Fibroblast of lung (primary cell): ENCODE measurements at places on chromosomes 7 and 10.

- no peak for DNase-seq
Observed at GRCh38 chr7:127955051-127955531, 76.1 kb downstream of the LRRC4 start.

- peak; percentile 64 for DNase-seq
Observed at GRCh38 chr10:26486990-26487850, 49.1 kb downstream of the APBB1IP start.

DNA sequence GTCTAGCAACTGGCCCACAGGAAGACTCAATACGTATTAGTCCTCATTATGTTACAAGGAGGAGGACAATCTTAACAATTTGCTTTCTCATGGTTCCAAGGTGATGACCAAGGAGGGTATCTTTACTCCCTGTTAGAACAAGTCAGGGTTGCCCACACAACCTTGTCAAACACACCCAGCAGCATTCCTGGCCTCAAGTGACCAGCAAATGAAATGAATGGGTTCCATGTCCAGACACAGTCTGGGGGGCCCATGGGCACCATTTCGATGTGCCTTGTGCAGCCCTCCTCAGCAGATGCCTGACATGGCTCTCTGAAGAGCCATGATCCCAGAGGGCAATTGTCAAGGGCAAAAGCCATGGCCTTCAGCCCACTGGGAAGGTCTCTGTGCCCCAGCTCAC, 40.8 kb downstream of the ANXA8 start:
- no peak for DNase-seq

- no peak for DNase-seq
Observed at GRCh38 chr7:80635998-80636397, 2.4 kb upstream of the CD36 start.

DNA sequence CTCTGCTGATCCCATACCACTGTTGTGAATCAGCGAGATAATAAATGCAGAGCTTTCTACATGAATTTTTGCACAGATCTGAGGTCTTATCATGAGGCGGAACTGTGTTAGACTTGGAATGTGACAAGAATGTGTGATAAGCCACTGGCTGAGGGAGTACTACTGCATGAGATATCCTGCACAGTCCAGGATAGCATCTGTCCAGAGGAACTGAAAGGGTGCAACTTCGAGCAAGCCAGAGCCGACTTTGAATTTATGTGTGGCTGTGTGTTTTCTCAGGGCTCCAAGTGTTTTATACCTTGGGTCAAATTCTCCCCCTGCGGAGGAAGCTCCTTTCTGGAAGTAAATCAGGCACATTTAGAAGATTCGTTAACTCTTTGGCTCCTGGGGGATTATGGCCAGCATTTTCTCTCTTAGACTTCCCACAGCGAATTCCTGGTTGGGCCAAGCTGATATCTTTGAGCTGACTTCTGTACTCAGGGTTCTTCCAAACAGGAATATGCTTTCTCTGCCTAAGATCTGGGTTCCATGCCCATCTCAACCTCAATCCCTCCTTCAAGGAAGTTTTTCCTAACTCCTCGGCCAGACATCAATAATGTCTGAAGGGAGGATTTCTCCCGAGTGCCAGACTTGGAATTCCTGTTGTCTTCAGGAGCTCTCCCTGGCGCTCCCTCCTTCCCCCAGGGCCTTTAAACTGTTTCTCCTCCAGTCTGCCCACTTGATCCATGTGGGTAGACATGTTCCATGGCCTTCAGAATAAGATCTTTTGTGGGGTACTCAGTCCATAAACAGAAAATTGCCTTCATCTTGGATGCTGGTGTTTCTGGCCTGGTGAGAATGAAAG, 2.5 kb upstream of the MEST start:
- DNase-seq = peak; percentile 99

GRCh38 chr7:133102276-133103060, 20.6 kb upstream of the CHCHD3 start:
- DNase-seq = no peak

DNA sequence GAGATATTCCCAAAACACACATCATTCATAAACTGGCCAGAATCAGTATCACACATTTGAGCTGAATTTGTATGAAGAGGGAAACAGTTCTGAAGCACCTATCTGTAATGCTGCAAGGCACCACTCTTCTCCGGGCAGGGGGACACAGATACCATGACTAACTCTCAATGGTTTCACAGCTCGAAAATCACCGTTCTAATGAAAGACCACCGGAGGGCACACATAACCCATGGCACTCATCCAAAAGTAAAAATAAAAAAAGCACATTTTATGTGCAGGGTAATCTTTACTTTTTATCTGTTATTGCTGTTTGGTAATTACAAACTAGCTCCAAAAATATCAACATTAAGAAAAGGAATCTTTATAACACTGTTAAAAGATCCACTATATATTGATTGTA, 137.5 kb downstream of the PARD3 start:
- no peak for DNase-seq

DNA sequence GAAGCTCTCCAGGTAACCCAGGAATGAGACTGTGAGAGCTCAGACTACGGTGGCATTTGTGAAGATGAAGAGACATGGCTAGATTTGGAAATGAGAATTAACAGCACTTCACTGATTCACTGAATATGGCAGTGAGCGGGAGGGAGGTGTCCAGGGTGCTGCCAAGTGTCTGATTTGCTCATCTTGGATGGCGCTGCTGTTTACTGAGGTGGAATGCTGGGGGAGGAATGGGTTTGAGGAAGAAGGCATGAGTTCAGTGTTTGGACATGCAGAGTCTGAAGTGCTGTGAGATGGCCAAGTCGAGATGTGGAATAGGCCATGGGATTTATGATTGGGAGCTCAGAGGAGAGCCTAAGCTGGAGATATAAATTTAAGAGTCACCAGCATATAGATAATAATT, 437.1 kb upstream of the NPVF start:
- no peak for DNase-seq

- no peak for DNase-seq
Observed at GRCh38 chr7:26185844-26186180, 14.7 kb downstream of the HNRNPA2B1 start.

GRCh38 chr7:98251231-98251600, 816 bp downstream of the TECPR1 start:
- no peak for DNase-seq

DNA sequence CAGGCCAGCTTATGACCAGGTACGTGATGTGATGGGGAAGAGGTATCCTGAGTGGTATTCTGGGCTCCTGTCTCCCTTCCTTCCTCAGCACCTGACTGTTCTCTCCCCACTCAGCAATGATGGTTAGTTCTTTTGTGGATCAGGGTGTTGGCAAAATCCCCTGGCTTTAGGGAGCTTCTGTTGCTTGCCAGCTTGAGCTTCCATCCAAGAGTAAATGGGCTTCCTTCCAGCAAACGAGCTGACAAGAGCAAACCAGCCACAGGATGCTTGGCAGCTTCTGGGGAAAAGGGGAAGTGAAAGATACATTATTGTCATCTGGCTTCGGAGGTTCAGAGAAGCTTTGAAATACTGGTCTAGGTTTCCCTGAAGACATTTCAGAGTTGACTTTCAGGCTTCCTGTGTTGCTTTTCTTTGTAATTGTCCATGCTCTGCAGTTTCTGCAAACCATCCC, 5.2 kb downstream of the DUSP5 start:
- peak; percentile 91 for DNase-seq

DNA sequence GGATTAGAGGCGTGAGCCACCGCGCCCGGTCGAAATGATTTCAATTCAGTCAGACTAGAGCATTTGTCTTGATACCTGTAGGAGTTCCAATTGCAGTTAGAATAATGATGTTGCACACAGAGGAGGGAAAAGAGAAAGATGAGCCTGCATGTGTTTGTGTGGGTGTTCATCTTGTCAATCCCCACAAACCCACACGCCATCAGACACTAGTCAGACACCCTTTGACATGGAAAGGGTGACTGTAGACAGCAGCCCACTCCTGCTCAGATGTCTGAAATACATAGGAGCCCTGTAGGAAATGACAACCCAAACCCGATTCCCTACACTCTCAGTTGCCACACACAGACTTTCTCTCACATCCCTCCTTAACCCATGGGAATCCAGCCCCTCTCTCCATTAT, 92.0 kb downstream of the ABLIM1 start:
- DNase-seq = no peak

GRCh38 chr10:103985726-103986125, 18.8 kb downstream of the SLK start:
- peak; percentile 61 for DNase-seq

DNA sequence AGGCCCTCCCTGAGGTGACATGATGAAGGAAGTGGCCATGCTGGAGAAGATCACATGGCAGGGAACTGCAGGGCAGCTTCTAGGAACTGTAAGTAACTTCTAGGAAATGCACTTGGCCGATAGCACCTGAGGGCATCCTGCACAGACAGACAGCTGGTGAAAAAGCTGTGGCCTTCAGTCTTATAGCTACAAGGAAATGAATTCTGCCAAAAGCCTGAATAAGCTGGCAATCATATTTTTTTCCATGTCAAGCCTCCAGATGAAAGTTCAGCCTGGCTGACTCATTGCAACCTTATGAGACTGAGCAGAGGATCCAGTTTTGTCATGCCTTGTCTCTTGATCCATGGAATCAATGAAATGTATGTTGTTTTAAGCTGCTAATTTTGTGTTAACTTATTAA, 91.1 kb upstream of the CACNA2D1 start:
- peak; percentile 40 for DNase-seq

DNA sequence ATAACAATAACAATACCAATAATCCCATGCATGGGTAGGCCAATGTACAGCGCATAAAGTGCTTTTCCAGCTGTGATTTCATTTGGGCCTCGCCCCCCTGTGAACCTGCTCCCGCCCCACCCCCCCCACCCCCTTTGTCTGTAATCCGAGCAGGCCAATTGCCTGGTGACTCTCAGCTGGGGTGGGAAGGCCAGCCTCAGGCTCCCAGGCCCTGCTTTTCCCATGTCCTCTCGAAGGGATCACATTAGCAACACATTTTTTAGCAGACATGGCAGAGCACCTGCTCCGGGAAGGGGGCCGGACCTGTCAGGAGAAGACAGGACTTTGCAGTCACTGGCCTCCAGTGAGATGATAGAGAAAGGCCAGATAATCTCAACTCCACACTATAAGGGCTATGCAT, 439.3 kb downstream of the RPS24 start:
- DNase-seq = no peak

DNA sequence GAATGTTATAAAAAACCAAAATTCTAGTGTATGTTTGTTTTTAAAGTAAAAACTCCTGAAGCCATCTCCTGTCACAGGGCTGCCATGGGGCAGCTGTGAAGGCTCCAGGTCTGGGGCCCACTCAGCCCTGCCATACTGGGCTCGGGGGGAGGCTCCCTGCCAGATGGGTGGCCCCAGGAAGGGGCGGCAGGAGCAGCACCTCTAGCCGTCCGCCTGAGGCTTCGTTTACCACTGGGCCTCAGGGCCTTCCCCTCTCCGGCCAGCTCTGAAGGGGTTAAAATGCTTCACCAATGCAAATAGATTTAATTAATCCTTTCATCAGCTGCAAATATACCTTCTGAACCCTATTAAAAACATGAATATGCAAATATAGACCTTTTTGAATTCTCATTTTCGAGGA, 139.0 kb downstream of the ELFN1 start:
- DNase-seq = no peak

DNA sequence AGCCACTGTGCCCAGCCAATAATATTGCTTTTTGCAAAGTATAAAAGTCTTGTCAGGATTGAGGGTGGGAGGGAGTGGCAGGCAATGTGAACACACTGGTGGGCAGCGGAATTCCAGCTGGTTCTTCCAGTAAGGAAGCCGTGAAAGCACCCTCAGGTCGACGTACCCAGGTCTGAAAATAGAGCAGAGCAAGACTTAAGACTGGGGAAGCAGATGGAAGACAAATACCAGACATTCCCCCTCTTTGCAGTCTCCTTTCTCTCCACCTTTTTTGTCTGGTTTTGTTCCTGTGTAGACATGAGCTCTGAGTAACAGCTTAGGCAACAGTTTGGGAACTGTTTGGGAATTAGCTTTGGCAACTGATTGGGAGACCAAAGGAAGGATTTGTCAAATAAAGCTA, 17.6 kb upstream of the CSTF2T start:
- DNase-seq = peak; percentile 45

DNA sequence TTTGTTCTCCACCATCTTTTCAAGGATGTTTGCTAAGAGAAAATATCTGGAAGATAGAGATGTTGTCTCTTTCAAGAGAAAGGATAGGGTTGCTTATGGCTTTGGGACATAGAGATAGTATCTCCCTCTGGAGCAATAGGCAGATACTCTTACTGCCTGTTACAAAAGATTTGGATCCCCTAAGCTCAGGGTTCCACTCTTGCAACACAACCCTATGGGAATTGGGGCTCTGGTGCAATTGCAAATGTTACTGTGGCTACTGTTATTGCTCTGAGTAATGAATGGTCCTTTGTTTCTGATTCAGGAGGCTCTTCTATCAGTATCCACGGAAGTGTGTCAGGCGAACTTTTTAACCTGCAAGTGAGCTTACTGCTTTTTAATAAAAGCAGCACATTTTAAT, 88.8 kb downstream of the GPR85 start:
- no peak for DNase-seq

DNA sequence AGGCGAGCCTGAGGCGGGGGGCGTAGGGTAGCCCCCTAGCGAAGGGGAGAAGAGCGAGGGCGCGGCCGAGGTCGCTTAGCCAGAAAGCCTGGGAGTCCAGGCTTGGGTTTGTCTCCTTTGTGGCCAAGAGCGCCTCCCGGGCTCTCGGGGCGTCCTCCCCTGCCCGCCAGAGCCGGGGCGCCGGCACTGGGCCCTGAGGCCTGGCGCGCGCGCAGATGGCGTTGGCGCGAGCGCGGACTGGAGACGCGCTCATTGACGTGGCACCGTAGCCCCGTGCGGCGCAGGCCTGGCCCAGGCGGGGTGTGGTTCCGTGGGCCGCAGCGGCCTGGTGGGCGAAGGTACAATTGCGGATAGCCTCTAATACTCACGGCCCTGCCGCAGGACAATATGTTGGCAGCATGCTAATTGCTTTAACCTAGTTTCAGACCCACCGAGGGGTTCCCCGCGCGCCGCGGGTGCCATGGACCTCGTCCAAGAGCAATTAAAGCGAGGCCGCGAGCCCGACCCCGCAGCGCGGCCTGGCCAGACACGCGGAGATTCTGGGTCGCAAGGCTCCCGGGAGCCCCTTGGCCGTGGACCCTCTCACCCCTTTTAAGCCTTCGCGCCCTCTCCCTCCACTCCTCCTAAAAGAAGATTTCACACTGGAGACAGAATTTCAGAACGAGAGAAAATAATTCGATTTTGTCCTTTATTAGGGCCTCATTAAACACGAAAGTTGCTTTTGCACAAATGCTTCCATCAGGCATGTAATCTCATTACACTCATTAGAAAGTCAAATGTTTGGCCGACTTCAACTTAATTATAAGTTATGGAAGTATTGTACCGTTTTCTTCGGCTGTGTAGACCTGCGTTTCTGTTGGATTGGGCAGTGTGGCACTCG, 3.1 kb downstream of the PTF1A start:
- DNase-seq = no peak
